ENCODE measurements at places on chromosomes 6 and 20. TPM values are rescaled to one million over a fixed set of nuclear protein-coding genes. Genes with fewer than 3 reads are reported as not detected.

GRCh38 chr6:107540465-107540857 lies 50.5 kb downstream of the SOBP start:
- DNase-seq: no peak

DNA sequence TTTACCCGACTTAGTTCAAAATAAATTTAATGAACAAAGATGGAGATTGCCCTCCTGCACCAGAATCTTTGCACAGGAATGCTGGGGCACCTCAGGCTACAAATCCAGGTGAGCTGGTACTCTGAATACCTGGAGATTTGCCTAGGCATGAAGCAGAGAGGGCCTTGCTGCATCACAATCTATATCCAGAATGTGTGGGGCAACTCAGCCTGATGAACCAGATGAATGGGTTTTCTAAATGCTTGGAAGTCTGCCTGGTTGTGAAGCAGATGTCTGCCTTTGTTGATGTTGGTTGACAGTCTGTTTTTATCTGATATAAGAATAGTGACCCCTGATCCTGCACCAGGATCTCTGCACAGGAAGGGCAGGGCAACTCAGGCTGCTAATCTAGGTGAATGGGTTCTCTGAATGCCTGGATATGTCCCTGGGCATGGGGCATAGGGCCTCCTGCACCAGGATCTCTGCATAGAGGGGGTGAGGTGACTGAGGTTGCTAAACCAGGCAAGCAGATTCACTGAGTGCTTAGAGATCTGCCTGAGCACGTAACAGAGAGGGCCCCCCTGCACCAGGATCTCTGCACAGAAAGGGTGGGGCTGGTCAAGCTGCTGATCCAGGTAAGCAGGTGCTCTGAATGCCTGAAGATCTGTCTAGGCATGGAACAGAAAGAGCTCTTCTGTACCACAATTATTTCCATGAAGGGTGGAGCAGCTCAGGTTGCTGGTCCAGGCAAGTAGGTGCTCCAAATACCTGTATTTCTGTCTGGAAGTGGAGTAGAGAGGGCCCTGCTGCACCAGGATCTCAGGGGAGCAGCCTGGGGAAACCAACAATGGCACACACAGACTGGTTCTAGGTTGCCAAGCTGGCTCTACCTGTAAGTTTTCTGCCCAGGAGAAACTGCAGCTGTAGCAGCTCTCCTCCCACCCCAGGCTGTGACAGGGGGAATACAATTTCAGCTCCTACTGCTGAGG lies 437.5 kb downstream of the MMUT start:
- DNase-seq: no peak

DNA sequence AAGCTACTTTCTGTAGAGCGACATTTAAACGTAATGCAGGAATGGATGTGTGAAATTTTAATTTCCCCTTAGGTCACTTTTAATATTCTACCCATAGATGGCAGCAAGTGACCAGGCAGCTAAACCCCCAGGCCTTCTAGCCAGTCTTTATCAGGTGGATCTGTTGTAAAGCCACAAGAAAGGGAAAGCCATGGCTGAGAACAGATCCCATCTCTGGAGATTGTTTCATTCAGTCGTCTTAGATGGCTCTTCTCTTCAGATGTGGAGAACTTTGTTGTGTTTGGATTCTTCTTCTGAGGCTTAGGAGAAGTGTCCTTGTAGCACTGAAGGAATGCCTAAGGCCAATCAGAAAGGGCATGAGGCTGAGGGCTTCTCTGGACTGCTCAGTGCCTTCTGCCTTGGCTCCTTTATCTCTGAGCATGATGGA lies 15.8 kb upstream of the RNF182 start:
- DNase-seq: peak; percentile 67

DNA sequence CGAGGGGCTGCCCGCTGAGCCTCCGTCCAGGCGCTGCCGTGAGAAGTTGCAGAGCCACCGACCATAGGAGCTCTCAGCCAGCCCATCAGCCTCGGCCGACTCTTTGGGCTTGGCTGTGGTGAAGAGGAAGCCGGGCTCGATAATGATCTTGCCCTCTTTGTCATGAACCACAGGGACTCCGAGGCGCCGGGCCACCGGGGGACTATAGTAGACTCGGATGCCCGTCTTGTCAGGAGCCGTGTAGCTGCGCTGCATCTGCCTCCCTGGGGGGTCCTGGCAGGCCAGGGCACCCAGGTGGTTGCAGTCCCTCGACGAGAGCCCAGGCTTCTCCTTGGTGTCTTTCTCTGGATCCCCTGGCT lies 20.5 kb upstream of the DSN1 start:
- no peak for DNase-seq

GRCh38 chr20:17716331-17716730 lies 16.6 kb downstream of the BANF2 start:
- DNase-seq: no peak

GRCh38 chr6:151869787-151870186 lies 62.3 kb downstream of the ESR1 start:
- no peak for DNase-seq

DNA sequence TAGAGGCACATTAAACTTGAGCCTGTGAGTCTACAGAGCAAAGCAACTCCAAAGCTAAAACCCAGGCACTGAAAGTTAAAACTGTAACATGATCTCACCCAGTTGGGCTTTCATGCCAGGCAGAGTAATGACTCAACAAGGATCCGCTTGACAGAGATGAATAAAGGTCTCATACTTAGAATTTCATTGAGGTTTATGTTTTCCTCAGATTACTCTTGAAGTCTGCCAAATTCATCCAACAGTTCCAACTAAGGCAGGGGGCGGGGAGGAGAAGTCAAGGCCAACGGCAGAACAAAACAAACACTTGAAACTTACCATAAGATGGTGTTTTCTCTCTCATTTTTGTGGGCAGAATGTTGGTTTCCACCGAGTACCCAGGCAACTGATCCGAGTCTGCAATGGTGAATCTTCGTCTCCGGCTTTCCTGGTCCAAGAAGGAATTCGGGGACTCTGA lies 54.0 kb upstream of the IPCEF1 start:
- peak; percentile 97 for DNase-seq

GRCh38 chr6:98920904-98921431 lies 26.8 kb downstream of the FBXL4 start:
- DNase-seq: no peak

DNA sequence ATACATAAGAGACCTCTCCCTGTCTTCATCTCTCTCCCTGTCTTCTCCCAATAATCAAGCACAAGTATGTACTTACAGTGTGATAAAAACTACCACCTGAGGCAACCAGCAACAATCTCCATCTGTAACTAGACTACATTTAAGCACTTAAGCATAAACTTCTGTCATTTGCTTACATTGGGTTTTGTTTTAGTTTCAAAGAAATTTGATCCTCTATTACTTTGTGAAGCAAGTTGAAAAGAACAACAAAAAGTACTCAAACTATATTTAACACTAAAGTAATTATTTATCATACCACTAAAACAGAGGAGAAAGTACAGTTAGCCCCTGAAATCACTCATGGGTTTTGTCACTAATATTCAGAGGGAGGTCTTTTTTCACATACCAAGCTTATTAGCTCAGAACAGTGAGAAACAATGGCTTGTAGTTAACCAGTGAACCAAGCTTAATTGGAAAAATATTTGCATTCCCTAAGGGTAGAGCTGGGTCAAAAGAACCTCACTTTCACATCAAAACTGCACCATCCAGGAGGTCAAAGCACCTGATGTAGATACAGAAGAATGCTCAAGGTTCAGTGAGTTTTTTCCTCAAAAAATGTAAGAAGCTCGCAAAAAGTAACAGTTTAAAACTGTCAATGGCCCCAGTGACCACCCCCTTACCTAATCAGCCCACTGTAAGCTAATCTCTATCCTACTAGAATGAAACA lies 34.1 kb downstream of the DCDC2 start:
- no peak for DNase-seq

- DNase-seq: no peak
Measured at GRCh38 chr6:149990661-149991471, 27.1 kb downstream of the ULBP1 start.

GRCh38 chr6:43389730-43390295 lies 20.4 kb upstream of the ZNF318 start:
- no peak for DNase-seq

- peak; percentile 28 for DNase-seq
Measured at GRCh38 chr20:51703400-51704287, 64.5 kb downstream of the ATP9A start.

- DNase-seq: no peak
Measured at GRCh38 chr20:60268491-60268890, 310.3 kb downstream of the CDH26 start.

DNA sequence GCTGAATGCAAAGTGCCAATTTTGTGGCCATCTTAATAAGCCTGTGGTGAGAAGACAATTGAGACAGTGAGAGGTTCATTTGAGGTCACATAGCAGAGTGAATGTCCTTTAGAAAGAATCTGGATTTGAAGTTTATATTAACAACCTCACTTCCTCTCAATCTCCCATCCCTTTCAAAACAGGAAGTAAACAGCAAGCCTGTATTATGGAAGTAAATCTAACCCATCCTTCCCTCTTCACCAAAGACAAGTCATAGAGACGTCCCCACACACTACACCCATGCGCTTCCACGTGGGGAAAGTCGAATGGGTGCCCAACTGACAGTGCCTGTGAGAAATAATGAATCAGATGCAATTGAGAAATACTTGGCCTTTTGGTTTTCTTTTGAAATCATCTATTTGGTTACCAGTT lies 28.8 kb upstream of the CCND3 start:
- DNase-seq: peak; percentile 16

DNA sequence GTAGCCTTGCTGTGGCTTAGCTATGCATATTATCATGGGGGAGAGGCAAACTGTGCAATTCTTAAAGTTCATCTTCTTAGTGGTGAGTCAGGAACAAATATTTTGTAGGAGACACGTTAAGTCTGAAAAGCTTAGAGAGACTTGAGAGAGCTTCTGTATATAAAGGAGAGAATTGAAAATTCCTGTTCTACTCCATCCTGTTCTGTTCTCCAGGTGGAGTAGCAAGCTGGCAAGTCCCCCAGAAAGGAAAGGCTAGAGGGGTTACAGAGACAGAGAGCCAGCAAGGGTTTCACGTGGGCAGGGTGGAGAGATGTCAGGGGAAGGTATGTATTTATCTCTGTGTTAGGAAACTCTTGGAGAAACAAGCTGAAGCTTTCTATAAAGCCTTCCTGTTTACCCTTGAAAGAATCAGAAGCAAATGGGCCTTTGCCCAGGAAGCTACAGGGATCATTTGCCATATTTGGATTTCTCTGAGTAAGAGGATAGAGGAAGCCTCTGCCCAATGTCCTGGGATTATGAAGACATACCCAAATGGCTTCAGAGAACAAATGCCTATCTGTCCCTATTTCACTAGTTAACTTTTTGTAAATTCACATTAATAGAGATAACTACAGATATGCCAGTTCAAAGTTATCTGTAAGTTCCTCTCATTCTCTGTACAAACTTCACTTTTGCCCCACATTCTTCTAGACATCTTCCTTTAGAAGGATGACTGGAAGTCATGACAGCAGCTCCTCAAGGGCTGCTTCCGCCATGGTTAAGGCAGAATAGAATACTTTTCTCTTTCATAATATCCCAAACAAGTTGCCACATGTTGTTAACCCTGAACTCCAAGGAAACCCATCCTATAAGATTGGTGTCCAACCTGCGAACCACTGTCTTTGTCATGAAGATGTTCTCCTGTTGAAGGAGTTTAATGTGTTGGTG lies 126.7 kb upstream of the NEDD9 start:
- DNase-seq: no peak

GRCh38 chr20:57594092-57594951 lies 25.9 kb downstream of the ZBP1 start:
- DNase-seq: peak; percentile 12

- no peak for DNase-seq
Measured at GRCh38 chr20:9066191-9066590, 2.7 kb upstream of the PLCB4 start.

GRCh38 chr6:11262242-11262641 lies 29.8 kb upstream of the NEDD9 start:
- peak; percentile 18 for DNase-seq

DNA sequence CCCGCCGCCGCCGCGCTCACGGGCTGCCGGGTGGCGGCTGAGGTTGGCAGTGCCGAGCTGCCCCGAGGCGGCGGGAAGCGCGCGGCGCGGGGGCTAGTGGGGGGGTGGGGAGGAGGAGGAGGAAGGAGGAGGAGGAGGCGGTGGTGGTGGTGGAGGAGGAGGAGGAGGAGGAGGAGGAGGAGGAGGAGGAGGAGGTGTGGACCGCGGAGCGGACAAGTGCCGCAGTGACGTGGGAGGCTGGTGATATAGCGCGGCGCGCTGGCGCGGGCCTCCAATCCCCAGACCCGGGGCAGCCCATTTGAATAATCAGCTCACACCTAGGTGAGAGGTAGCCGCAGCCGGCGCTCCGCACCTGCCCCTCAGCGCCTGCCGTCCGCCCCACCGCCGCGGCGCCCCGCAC lies at the start of gene FOXA2:
TSS of gene FOXA2 (minus strand) at position 51 of the 400 bp plus-strand sequence. CDS start 294 bp downstream, outside the sequence.
- DNase-seq: no peak

DNA sequence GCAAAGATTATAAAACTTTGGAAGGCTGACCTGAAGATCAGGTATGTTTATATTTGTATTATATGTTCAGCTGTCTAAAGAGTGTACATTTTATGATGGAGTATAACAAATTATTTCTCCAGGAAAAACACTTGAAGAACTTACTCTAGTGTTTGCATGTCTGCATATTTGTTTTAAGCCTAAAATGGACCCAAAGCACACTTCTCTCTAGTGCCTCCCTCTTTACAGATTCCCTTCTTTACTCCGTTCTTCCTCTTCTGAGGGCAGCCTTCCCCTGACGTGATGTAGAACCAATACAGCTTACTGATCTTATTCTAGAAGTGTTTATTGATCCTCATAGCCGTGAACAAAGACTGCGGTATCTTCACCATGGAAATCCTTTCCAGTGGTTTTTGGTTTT lies 13.9 kb downstream of the SUMO4 start:
- DNase-seq: no peak

- no peak for DNase-seq
Measured at GRCh38 chr6:13531956-13532355, 42.4 kb upstream of the SIRT5 start.

DNA sequence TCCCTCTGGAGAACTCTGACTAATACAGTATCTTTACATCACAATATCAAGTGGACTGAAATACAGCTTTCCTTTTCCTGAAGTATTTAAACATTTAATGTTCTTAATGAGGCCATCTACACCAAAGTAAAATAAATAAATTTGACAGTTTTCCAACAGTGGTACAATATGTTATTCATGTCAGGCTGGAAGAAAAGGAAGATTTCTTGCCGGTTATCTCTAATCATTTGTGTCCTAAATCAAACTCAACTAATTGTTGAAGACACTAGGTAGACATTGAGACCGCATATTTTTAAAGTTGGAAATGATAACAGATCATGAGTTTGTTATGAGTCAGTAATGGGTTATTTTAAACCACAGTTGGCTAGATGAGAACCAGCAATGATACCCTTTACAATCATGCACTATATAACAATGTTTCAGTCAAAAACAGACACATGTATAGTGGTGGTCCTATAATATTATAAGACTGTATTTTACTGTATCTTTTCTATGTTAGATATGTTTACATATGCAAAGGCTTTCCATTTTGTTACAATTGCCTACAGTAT lies 241.6 kb downstream of the LMBRD1 start:
- no peak for DNase-seq

BPIFA3 gene
- not detected for total RNA-seq

CCR6 gene
- total RNA-seq: not detected

TRIM10 gene
- total RNA-seq: not detected

AVP gene
- total RNA-seq: not detected

NKAIN4 gene
- not detected for total RNA-seq

RIPOR3 gene
- total RNA-seq: not detected

Measured in endothelial cell of umbilical vein (primary cell).